ENCODE measurements at places on chromosomes 3 and 15.

GRCh38 chr3:101340591-101340990 lies 20.2 kb upstream of the IMPG2 start:
- no peak for DNase-seq

- no peak for DNase-seq
Measured at GRCh38 chr3:32323604-32324003, 68.0 kb upstream of the CMTM7 start.

- DNase-seq: no peak
Measured at GRCh38 chr3:124386996-124387595, 343.2 kb upstream of the UMPS start.

- no peak for DNase-seq
Measured at GRCh38 chr3:120726791-120727190, 15.5 kb downstream of the RABL3 start.

- no peak for DNase-seq
Measured at GRCh38 chr3:38095669-38096483, 41.1 kb downstream of the ACAA1 start.

DNA sequence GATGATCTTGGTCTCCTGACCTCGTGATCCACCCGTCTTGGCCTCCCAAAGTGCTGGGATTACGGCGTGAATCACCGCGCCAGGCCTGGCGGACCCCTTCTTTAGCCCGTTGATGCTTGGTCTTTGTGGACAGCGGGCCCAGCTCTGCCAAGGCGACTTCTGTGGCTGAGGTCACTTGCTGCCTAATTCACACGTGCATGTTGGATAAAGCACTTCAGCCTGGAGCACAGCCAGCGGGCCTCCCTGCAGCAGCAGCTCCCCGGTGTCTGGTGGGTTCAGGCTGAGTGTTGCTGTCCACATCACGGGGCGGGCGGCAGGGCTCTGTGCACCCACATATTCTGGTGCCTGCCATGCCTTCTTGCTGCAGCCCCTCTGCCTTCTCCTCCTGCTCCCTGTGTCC lies 88.4 kb downstream of the DGKG start:
- no peak for DNase-seq

- DNase-seq: peak; percentile 80
Measured at GRCh38 chr3:16286161-16286560, 21.1 kb downstream of the OXNAD1 start.

- DNase-seq: no peak
Measured at GRCh38 chr3:172569128-172570008, 46.1 kb upstream of the TNFSF10 start.

GRCh38 chr3:111782447-111782782 lies 76.7 kb upstream of the PHLDB2 start:
- DNase-seq: no peak

GRCh38 chr3:104461431-104461830 lies 905.3 kb upstream of the ALCAM start:
- DNase-seq: no peak

GRCh38 chr15:60758961-60759729 lies 280.2 kb upstream of the ICE2 start:
- no peak for DNase-seq

DNA sequence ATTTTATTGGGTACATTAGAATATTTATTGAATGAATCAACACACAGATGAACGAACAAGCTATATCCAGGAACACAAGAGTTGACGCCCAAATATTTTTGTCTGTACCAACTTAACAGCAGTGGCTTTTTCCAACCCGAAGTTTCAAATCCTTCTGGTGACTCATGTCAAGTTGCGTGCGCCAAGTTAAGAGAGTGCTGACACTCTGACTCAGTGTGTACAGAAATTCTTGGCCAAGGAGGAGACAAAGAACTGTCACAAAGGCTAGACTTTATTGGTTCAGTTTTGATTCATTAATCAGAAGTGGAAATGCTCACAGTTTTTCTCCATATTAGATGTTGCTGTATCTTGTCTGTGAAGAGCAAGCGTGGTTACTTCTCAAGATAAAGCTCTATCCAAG lies 59.6 kb upstream of the TSC22D2 start:
- no peak for DNase-seq

DNA sequence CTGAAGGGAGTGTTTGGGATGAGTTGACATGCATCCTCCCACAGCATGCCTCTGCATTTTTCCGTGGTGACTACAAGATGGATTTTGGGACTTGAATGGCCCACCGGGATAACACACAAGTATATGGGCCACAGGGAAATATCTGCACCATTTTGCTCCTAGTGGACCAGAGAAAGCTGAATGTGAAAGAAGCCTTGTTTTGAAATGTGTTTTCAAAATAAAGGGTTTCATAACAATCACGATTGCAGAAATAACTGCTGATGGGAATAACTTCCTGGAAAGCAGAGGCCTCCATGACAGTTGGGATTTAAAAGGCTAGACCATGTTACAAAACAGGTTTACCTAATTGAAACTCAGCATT lies 77.5 kb upstream of the PRR23C start:
- DNase-seq: no peak

DNA sequence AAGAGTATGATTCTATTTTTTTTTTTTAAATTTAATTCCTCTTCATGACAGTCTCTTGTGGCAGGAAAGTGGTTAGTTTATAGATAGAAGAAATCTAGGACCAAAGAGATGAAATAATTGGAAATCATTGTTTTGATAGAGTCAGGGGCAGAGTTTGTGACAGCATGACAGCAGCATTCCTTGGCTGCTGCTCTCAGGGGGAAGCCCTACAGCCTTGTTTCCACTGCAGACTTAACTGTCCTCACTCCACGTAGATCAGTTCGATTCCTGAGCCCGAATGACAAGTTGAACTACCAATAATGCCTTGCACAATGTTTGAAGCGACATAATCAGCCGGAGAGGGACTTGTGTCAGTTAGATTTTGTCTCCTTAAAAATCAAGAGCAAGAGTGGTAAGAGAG lies 189.0 kb upstream of the ICE2 start:
- no peak for DNase-seq

- no peak for DNase-seq
Measured at GRCh38 chr3:9342696-9343095, 20.2 kb upstream of the THUMPD3 start.

GRCh38 chr3:131200636-131201199 lies 174.0 kb downstream of the NEK11 start:
- DNase-seq: no peak

DNA sequence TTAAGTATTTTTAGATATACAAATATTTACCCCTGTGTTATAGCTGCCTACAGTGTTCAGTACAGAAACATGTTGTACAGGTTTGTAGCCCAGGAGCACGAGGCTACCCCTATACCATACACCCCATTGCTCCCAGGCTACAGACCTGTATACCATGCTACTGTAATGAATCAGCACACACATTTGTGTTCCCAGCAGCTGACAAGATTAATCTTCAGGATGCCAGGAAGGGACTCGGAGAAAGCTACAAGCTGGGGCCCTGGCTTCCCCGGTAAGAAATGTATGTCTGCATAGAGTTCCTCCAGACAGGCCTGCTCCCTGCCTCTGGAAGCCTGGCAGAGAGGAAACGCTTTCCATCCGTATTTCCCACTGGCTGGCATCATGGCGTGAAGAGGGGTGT lies 136.5 kb downstream of the XXYLT1 start:
- no peak for DNase-seq

DNA sequence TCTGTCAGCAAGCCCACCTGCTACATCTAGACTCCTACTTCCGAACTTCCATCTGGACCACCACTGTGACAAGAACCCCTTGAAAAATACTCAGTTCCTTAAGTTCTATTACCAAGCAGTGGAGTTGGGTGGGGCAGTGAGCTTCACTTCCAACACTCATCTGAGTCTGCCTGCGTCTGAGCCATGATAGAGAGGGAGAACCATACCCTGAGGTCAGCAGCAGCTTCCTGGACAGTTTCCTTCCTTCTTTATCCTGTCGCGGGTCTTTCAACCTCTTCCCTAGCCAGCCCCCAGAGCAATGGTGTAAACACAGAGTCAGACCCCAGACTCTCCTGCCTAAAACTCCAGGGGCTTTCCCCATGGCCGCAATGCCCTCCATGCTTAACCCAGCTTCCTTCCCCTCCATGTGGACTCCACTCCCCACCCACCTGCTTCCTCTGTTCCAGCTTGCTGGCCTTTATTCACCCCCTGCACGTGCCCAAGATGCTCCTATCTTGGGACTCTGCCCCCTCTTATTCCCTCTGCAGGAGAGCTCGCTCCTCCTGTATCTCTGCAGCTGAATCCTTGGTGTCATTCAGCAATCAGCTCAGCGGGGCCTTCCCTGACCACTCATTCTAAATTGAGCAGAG lies 211.2 kb downstream of the SHQ1 start:
- DNase-seq: no peak

DNA sequence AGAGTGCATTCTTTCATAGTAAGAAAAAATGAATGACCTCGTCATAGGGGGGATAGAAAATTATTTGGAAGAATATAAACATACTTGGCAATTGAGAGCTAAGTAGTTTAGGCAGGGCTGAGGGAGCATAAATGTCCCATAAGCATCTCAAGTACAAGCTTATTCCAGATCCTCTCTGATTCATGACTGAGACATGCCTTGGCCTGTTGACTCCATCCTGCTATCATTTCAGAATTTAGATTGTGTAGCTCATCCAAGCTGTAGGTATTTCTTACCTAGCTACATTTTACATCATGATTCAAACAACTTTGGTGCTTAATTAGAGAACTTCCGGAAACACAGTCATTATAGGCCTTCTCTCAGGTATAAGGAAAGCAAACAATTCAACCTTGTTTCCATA lies 12.3 kb downstream of the POGLUT1 start:
- DNase-seq: no peak

DNA sequence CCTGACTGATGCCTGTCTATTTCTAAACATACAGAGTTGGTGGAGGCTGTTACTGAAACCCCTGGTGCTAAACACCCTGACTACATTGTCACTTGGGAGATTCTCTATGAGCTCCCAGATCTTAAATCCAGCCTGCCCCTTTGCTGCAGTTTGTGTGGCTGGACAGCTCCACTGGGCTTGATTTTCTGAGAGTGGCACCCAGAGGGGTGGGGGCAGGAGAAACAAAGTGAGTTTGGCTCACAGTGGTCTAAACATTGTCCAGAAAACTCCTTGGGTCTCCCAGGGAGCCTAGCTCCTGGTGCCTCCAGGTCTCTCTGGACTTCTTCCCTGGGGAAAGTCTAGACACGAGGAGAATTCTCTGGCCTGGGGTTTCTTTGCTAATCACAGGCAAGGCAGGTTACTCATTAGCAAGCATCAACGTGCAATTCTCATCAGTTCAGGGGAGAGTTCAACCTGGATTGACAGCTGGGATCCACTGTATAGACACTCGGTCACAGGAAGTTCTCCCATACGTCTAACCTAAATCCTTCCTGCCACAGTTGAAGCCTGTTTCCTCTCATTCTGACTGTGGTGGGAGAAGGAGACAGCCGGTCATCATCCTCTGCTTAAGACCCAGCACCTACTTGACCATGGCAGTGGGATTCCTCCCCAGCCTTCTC lies 7.1 kb upstream of the DLL4 start:
- no peak for DNase-seq

DNA sequence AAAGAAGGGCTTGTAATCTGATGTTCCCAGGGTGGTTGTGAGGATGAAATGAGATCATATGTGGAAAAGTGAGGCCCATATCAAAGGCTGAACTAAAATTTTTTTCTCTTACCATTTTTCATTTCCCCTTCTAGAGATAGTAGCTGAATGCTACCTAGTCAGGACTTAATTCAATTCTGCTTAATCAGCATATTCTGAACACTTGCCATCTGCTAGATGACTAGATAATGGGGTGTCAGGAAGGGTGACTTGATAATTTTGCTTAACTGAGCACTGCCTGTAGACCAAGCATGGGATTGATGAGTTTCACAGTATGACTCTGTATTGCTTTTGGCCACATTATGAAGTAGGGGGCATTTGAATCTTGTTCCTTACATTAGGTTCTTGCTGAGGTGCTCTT lies 136.2 kb downstream of the CHST2 start:
- no peak for DNase-seq

- DNase-seq: no peak
Measured at GRCh38 chr3:13770170-13771169, 109.4 kb downstream of the WNT7A start.

- DNase-seq: no peak
Measured at GRCh38 chr3:24605511-24606028, 110.9 kb upstream of the THRB start.

Data from activated CD4-positive, alpha-beta T cell treated with anti-CD3 and anti-CD28 coated beads, Interleukin-2, amount 10 ng/mL, durations not matched to agents 7 days and 5 days (primary cell).